Thyroid gland (tissue), 4 donors: ENCODE measurements at places on chromosomes 3 and 15. TPM values are rescaled to one million over a fixed set of nuclear protein-coding genes. Genes with fewer than 3 reads are reported as not detected.
A peak's percentile ranks its signal among the peaks of the same experiment; 100 is the strongest.

- H3K27me3 ChIP-seq = no peaks in the 10 kb centered on the region
- peaks cover 13% of the 10 kb centered on the region for H3K36me3 ChIP-seq
- peak overlapping the region; percentile 92 for H3K27ac ChIP-seq
Measured at GRCh38 chr3:183766745-183767606, 58.4 kb downstream of the MAP6D1 start.

DNA sequence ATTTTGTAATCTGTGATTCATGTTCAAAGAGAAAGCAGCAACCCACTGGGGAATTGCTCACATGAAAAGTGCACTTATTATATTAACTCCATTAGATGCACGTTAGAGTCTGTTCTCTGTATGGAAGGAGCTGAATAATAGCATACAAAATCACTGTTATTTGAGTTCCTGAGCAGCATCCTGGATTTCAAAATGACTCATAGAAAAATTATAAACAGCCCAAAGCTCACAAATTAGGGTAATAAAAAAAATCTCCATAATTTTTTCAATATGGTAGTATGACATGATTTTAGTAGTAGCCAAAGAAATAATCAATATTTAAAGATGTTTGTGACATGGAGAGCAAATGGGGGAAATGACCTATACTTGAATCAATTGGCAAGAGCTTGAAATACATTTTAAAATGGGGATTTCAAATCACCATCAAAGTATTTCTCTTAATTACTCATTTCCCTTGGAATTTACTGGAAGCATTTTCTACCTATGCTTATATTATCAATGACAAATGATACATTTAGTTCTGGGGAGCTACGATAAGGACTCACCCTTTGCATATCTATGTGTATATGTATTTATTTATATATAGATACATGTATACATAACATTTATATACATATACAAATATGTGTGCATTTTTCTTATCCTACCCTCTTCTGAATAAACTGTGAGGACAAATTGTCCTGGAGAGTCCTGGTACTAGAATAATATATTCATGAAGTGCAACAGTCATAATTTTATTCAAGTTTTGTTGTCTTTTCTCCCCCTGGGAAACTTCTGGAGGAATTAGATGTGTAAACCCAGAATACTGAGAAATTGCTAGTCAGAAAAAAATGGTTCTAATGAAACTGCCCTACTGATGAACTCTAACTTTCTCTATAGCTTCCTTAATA lies 116.3 kb downstream of the RPL22L1 start:
- H3K36me3 ChIP-seq = no peaks in the 10 kb centered on the region
- no peak for DNase-seq
- peaks cover 19% of the 10 kb centered on the region for H3K4me1 ChIP-seq
- H3K4me3 ChIP-seq = no peak overlapping the region

GRCh38 chr3:64878362-64878761 lies 190.6 kb upstream of the ADAMTS9 start:
- no peak for DNase-seq
- no peak overlapping the region for H3K27ac ChIP-seq
- H3K4me1 ChIP-seq = no peaks in the 10 kb centered on the region

- no peak for DNase-seq
- no peak overlapping the region for H3K27ac ChIP-seq
- no peaks in the 10 kb centered on the region for H3K36me3 ChIP-seq
- no peak overlapping the region for H3K4me3 ChIP-seq
- H3K27me3 ChIP-seq = no peaks in the 10 kb centered on the region
Measured at GRCh38 chr3:83941990-83942745, 1016.6 kb upstream of the CADM2 start.

COL6A6 gene
- 0.24 TPM for total RNA-seq

- H3K36me3 ChIP-seq = no peaks in the 10 kb centered on the region
- H3K4me1 ChIP-seq = peaks cover 41% of the 10 kb centered on the region
- no peaks in the 10 kb centered on the region for H3K27me3 ChIP-seq
Measured at GRCh38 chr3:71138410-71138809, 445.1 kb downstream of the FOXP1 start.

- no peaks in the 10 kb centered on the region for H3K4me1 ChIP-seq
- H3K36me3 ChIP-seq = no peaks in the 10 kb centered on the region
- DNase-seq = no peak
- H3K4me3 ChIP-seq = no peak overlapping the region
- no peak overlapping the region for H3K27ac ChIP-seq
- H3K27me3 ChIP-seq = no peaks in the 10 kb centered on the region
Measured at GRCh38 chr3:107124885-107125284, 252.4 kb upstream of the CCDC54 start.

DNA sequence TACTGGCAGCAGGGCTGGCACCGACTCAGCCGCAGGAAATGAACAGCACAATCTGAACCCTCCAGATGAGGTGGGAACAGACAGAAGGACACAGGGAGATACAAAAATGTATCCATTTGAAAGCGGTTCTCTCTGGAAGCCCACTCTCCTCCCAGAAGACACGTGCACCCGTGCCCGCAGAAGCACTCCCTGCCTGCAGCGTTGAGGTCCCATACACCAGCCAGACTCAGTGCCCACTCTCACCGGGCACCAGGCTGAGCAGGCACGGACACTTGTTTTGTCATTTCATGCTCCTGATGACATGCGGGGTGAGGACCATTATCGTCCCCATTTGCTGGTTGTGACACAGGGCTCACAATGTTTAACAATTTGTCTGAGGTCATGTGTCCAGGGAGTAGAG lies 297.4 kb upstream of the TLE3 start:
- no peaks in the 10 kb centered on the region for H3K4me1 ChIP-seq
- no peak for DNase-seq
- H3K4me3 ChIP-seq = no peak overlapping the region

DNA sequence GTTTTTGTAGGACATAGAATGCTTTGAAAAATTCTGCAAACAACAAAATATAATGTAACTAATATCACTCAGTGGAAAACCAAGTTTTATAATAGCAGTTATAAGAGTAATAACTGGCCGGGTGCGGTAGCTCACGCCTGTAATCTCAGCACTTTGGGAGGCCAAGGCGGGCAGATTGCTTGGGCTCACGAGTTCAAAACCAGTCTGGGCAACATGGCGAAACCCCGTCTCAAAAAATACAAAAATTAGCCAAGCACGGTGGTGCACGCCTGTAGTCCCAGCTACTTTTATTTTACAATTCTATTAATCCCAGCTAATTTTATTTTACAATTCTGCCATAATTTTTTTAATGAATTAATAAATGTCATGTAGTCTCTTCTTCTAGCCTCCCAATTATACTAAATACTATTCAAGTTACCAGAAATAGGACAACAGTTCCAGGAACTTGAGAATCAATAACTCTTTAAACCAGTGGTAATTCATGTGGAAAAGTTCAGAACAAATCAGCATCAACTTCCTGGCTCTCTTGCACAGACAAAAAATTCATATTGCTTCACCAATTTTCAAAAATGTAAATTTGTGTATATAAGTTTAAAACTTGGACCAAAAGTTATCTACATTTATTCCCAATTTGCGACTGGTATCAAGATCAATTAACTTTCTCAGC lies 2.2 kb downstream of the DENND4A start:
- no peaks in the 10 kb centered on the region for H3K27me3 ChIP-seq
- DNase-seq = no peak
- H3K4me3 ChIP-seq = no peak overlapping the region
- H3K36me3 ChIP-seq = no peaks in the 10 kb centered on the region
- peaks cover 20% of the 10 kb centered on the region for H3K4me1 ChIP-seq

CHST2 gene
- 12.0 TPM for total RNA-seq

SPTSSB gene
- not detected for total RNA-seq

GRCh38 chr3:129602309-129602708 lies 4.2 kb downstream of the PLXND1 start:
- H3K4me1 ChIP-seq = peaks cover 63% of the 10 kb centered on the region
- H3K27ac ChIP-seq = peak overlapping the region; percentile 65
- DNase-seq = no peak
- H3K4me3 ChIP-seq = no peak overlapping the region
- H3K36me3 ChIP-seq = no peaks in the 10 kb centered on the region
- H3K27me3 ChIP-seq = peaks cover 5% of the 10 kb centered on the region

- DNase-seq = no peak
- H3K4me3 ChIP-seq = no peak overlapping the region
- no peaks in the 10 kb centered on the region for H3K36me3 ChIP-seq
Measured at GRCh38 chr15:90022905-90023700, 22.0 kb downstream of the ZNF710 start.

DNA sequence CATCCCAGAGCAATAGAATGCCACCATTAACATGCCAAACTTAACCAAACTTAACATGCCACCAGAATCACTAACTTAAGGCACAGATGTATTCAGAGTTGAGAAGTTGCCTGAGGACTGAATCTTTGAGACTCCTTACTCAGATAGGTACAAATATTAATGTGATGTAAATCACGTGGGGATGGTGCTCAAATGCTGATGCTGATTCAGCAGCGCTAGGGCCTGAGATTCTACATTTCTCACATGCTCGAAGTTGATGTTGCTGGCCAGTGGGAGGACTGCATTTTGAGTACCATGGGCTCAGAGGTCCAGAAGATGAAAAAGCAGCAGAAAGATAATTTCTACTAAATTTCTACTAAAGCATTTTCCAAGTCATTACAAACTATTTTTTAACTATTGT lies 54.1 kb downstream of the RPL22L1 start:
- no peaks in the 10 kb centered on the region for H3K27me3 ChIP-seq
- H3K4me3 ChIP-seq = no peak overlapping the region
- H3K27ac ChIP-seq = no peak overlapping the region
- H3K36me3 ChIP-seq = no peaks in the 10 kb centered on the region

DNA sequence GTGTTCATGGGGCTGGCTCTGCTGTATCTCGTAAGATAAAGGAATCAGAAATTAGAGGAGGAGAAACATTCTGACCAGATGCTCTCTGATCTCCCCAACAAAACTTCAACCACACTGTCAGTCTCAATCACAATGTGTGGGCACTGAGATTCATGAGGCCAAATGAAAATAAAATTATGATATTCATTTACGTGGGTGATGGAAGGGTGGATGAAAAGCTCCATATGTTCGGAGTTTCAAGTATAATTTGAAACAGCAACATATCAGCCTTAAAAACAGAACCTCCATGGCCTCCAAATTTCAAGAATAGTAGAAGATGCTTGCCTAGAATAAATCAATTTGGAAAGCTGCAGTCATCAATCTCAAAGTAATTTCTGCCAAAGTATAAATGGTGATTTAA lies 363.7 kb downstream of the MAGI1 start:
- H3K36me3 ChIP-seq = no peaks in the 10 kb centered on the region
- no peaks in the 10 kb centered on the region for H3K27me3 ChIP-seq
- H3K4me3 ChIP-seq = no peak overlapping the region
- no peak overlapping the region for H3K27ac ChIP-seq
- no peaks in the 10 kb centered on the region for H3K4me1 ChIP-seq

DNA sequence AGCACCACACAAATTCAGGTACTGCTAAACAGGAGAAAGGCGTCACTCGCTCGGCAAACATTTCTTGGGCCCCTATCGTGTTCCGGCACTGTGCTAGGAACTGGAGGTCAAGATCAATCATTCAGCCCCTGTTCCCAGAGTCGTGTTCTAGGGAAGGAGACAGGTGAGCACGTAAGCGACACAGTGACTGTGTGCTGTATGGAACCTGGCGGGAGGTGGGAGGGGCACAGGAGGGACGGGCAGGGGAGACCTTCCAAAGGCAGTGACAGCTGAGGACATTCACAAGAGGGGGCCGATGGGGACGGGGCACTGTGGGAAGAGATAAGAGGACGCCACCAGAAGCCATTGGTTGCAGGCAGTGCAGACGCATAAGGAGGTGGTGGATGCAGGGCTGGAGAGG lies 32.2 kb downstream of the BDH1 start:
- H3K27me3 ChIP-seq = no peaks in the 10 kb centered on the region
- H3K4me3 ChIP-seq = no peak overlapping the region
- no peak overlapping the region for H3K27ac ChIP-seq
- DNase-seq = no peak

PDZRN3 gene
- 4.4 TPM for total RNA-seq

GRCh38 chr3:33904730-33905129 lies 106.3 kb downstream of the PDCD6IP start:
- H3K4me1 ChIP-seq = no peaks in the 10 kb centered on the region
- H3K4me3 ChIP-seq = no peak overlapping the region
- no peak for DNase-seq
- H3K27me3 ChIP-seq = no peaks in the 10 kb centered on the region
- no peaks in the 10 kb centered on the region for H3K36me3 ChIP-seq
- H3K27ac ChIP-seq = no peak overlapping the region

NTRK3 gene
- 1.0 TPM for total RNA-seq

- no peak for DNase-seq
- no peak overlapping the region for H3K4me3 ChIP-seq
- no peaks in the 10 kb centered on the region for H3K4me1 ChIP-seq
- no peaks in the 10 kb centered on the region for H3K27me3 ChIP-seq
- no peaks in the 10 kb centered on the region for H3K36me3 ChIP-seq
- H3K27ac ChIP-seq = no peak overlapping the region
Measured at GRCh38 chr15:36185845-36186244, 393.6 kb upstream of the CDIN1 start.

DNA sequence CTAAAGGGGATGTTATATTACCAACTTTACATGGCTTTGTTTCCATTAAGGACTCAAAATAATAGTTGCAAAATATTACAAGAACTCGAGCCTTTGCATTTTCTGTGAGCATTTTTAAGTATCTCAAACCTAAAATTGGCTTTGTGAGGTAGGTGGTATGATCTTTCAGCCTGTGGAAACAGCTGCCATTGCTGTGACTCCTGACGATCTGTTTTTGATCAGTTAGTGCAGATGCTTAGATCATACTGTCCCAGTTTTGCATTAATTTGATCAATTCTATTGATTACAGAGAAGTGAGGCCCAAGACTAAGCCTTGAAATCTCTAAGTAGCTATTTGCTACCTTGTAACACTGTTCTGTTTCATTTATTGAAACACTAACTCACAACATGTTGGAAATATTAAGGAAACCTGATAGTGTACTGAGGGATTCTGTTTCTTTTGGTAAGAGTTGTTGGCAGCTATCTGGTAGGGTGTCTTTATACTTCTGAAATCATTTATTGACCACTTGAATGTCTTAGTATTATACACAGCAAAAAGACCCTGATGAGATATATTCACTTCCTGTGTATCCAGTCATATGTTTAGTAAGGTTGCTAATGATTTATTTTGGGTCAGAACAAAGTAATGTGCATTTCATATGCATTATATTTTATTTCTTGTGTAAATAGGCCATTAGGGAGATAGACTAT lies 14.8 kb downstream of the SKIL start:
- no peaks in the 10 kb centered on the region for H3K4me1 ChIP-seq
- H3K4me3 ChIP-seq = no peak overlapping the region
- no peaks in the 10 kb centered on the region for H3K27me3 ChIP-seq

COL6A5 gene
- not detected for total RNA-seq

- H3K27ac ChIP-seq = no peak overlapping the region
- no peaks in the 10 kb centered on the region for H3K36me3 ChIP-seq
- H3K4me3 ChIP-seq = no peak overlapping the region
- no peaks in the 10 kb centered on the region for H3K27me3 ChIP-seq
Measured at GRCh38 chr15:71634820-71635560, 175.4 kb upstream of the NR2E3 start.

- DNase-seq = no peak
- no peaks in the 10 kb centered on the region for H3K4me1 ChIP-seq
- H3K27ac ChIP-seq = no peak overlapping the region
- no peaks in the 10 kb centered on the region for H3K36me3 ChIP-seq
- no peaks in the 10 kb centered on the region for H3K27me3 ChIP-seq
Measured at GRCh38 chr15:28914483-28915023, 28.8 kb downstream of the APBA2 start.

GRCh38 chr3:4985330-4986174 lies 6.3 kb downstream of the BHLHE40 start:
- peak; percentile 29 for DNase-seq
- H3K27me3 ChIP-seq = no peaks in the 10 kb centered on the region
- no peaks in the 10 kb centered on the region for H3K36me3 ChIP-seq
- peak overlapping the region; percentile 100 for H3K27ac ChIP-seq
- peaks cover 45% of the 10 kb centered on the region for H3K4me1 ChIP-seq

GRCh38 chr3:149332771-149333170 lies 665 bp downstream of the TM4SF18 start:
- peak overlapping the region; percentile 60 for H3K27ac ChIP-seq
- no peak overlapping the region for H3K4me3 ChIP-seq
- H3K4me1 ChIP-seq = no peaks in the 10 kb centered on the region
- no peaks in the 10 kb centered on the region for H3K36me3 ChIP-seq
- no peak for DNase-seq
